ENCODE measurements at places on chromosomes 12 and 14.

DNA sequence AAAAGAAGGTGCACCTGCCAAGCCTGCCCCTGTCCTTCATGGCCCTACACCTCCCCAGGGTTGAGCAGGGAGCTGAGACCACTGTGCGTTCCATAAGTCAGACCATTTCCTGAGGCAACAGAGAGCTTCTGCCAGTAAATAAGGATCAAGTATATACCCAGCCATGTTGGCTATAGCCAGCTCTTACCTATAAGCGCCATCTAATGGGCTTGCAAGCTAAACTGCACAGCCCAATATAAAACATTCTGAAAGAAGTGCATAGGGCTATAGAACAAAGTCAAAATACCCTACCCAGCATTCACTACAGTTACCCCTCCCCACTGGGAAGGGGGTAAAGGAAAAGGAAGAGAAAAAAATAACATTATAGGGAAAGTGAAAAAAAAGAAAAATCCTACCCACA is 59.3 kb upstream of the SCAF11 start:
- DNase-seq, result no peak

GRCh38 chr12:92718483-92718990 is 15.7 kb downstream of the PLEKHG7 start:
- no peak for DNase-seq

GRCh38 chr14:73663548-73664212 is 18.9 kb downstream of the DNAL1 start:
- no peak for DNase-seq

DNA sequence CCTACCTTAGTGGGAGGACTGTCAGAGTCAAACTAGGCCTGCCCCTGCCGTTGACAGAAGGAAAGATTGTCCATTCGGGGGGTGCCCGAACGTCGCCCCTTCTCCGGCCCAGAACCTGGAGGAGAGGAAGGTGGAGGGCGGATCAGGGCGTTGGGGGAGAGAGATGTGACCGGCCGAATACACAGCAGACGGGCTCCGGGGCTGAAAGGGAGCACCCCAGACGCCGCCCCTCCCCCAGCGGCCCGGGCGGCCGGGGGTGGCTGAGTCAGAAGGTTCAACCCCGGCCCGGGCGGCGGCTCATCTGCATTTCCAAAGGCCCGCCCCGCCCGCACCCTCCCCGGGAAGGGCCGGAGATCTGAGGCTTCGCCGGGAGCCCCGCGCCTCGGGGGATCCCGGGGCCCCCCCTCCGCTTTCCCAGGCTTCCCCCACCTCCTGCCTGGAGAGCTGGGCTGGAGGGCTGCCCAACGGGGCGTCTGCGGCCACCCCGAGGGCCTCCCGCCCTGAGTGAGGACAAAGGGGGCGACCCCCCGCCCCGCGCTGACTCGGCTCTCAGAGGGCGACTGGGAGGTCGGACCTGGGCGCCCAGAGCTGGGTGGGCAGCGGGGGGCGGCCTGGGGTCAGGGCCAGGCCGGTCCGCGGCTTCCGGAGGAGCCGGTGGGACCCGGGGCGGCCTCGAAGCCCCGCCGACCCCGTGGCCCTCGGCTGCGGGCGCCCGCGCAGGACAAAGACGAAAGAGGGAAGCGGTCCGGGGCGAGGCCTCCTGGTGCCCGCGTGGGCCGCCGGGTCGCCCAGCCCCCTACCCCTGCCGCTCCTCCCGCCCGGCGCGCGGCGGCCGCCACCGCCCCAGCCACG is 3.7 kb upstream of the SETD1B start:
- peak; percentile 76 for DNase-seq

DNA sequence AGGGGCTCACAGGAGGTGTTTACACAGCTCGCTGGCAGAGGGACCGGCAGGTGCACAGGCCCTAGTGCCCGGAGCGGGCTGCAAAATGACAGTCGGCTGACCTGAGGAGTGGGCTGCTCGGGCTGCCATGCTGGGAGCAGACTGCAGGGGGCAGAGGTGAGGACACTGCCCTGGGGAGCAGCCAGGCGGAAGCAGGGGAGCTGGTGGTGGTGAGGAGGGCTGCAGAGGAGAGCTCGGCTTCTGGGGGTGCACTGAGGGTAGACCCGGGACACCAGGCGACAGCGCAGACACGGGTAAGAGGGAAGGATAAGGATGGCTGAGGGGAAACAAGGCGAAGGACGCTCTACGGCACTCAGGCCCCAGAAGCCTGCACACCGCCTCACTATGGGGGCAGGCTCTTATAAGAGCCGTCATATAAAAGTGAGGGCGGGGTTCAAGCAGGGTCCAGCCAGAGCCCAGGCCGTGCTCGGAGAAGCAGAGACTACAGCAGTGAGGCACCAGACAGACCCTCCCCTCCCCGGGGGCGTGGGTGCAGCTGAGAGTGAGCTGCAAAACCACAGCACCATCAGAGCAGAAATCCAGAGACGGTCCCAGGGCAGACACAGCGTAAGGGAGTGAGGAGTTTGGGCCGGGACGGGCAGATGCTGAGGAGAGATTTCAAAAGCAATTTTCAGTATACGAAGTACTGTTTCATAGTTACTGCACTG is 62.5 kb downstream of the CCDC88C start:
- peak; percentile 46 for DNase-seq

DNA sequence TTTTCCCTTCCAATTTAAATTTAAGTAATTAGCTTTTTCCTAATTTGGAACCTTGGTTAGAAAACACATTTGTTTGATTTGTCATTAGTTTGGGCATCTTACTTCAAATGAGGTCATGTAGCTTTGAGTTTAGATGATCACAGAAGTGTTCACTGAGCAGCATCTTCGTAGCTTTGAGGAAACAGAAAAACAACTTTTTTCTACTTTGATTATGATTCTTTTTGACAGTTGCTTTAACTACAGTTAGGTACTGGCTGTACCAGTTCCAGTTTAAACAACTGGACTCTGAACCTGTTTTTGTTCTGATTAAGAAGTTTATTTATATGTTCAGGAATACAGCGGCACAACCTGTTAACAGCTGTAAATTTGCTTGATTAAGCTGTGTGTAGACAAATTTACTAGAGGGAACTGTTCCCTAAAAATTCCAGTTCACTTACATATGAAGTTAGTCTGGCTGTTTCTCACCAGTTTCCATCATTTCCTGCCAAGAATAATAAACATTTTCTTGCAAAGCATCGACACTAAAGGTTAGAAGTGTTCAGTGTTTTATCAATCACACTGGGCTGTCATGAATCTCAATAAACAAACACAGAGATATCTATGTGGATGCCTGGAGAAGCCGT is 191.9 kb downstream of the RAD51B start:
- no peak for DNase-seq

DNA sequence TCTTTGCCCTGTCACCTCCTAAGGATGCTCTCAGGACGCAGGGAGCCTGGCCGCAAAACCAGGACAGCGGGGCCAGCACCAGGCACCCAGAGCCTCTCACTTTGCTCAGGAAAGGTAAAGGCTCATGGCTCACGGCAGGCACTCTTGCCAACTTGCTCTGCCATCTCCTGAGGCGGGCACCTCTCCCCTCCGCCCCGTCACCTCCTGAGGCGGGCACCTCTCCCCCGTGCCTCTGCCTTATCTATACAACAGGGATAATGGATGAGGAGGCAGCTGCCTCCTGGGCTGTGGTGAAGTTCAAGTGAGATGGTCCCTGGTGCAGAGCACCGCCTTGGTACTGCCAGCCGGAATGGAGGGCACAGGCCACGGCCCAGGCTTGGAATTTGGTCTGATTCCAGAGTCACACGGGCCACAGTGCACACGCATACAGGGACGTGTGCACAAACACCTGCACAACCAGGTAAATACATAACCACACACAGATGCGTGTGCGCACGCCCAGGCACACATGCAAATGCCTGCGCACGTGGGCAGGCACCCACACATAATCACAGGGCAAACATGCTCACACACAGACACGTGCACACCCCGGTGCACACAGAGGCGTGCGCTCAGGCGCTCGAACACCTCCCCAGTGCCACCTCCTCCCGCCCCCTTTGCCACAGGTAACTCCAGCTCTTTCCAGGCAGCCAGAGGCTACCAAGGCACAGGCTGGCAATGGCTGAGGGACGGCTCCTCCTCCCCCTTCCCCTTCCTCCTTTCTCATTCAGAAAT is 11.6 kb downstream of the DEGS2 start:
- no peak for DNase-seq

DNA sequence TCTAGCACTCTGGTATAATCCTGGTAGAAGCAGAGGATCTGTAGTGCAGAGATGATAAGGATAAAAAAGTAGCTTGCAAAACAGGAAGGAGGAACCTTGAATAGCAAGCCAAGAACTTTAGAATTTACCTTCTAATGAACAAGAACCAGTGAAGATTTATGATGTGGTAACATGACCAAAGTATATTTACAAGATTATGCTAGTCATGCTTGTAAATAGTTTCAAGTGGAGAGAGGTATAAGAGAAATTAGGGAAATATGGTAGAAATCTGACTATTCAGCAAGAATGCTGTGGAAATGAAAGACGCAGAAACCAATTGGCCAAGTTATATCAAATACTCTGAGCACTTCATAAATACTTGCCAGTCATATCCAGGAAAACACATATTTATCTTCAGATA is 47.8 kb downstream of the ERGIC2 start:
- no peak for DNase-seq

DNA sequence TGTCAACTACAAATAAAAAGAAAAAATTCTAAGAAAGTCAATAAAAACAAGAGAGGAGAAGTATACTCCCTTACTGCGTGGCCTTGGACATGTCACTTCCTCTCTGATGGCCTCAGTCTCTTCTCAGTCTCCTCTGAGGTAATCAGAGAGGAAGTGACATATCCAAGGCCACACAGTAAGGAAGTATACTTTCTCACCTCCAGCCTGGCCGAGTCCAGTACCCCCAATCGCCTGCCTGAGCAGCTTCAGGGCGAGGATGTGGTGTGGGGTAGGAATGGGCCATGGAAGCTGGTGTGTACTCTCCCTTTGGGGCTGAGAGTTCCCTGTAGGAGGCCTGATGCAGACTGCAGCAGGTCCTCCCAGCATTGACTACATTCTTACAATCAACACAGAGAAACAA is 15.8 kb downstream of the VDR start:
- DNase-seq, result no peak

- no peak for DNase-seq
Measured at GRCh38 chr12:123546281-123546680, 12.8 kb upstream of the RILPL1 start.

DNA sequence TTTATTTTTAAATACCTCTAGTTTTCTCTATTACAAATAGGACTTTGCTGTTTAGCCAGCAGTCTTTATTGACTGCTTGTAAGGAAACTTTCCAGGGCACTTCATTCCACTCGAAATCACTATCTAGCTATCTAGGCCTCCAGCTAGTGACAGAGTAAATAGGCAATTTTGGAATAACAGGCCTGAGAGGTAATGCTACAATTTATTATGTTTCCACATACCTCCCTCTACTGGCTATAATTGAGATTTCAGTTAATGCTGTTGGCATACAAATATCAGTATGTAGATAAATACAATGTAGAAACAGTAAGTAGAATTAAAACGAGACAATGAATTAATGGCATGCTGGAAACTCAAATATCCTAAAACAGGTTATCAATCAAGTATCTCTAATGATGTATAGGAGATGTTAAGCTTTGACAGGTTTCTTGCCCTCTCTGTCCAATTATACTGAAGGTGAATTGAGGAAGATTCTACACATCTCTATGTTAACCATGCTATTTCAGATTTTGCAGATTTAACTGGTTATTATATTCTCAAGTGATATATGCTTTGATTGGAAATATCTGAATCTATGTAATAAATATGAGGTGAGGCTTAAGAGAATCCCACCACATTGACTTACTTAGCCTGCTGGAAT is 7.2 kb downstream of the DTD2 start:
- DNase-seq, result no peak

GRCh38 chr14:43003845-43004244 is 1397.2 kb downstream of the LRFN5 start:
- no peak for DNase-seq

- DNase-seq, result no peak
Measured at GRCh38 chr12:52197371-52198231, 5.8 kb upstream of the KRT80 start.

- no peak for DNase-seq
Measured at GRCh38 chr12:116588390-116589028, 29.3 kb downstream of the MAP1LC3B2 start.

DNA sequence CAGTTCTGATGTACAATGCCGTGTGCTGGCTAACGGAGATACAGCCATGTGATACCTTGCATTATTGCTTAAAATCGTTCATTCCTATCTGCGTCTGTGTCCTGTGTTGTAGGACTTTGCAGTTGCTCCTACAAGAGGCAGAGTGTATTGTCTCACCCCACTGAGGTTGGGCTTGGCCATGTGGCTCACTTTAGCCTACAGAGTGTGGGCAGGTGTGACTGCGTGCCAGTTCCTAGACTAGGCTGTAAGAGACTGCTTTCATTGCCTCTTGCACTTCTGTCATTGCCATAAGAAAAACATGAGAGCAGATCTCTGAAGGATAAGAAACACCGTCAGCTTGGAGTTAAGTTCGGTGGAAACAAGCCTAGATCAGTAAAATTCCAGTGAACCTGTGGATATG is 197.7 kb upstream of the CRY1 start:
- no peak for DNase-seq

- no peak for DNase-seq
Measured at GRCh38 chr14:19873178-19873577, 1.8 kb upstream of the OR4K2 start.

DNA sequence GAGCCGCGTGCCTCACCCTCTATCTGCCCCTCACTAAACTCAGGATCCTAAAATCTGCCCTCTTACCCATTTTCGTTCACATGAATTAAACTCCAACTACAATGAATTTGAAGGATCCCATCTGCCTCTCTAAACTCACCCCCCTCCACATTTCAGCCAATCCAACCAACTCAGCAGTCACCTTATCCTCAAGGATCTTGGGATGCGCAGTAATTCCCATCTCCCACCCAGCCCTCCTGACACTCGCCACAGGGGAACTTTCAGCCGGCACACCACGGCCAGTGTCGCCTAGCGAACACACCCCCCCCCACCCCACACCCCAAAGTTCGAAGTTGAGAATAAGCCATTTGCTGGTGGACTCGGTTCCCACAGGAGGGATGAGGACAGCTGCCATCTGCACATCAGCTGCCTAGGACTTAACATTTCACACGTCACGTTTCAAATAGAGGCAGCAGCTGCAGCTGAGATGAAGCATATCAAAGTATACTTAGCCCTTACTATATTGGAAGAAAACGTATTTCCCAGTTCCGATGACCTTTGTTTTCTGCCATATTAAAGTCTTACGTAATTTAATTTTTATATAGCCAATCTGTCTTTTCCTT is 8.7 kb upstream of the SELPLG start:
- no peak for DNase-seq

GRCh38 chr14:65329911-65330310 is 82.6 kb upstream of the FUT8 start:
- no peak for DNase-seq

GRCh38 chr12:20436316-20436715 is 68.0 kb downstream of the PDE3A start:
- DNase-seq, result no peak

- peak; percentile 88 for DNase-seq
Measured at GRCh38 chr12:123670882-123671728, at the start of gene TCTN2. Gene TCTN2 (plus strand): TSS chr12:123671113. CDS start chr12:123671241, 128 bp downstream.

GRCh38 chr14:72743626-72744025 is 150.3 kb downstream of the DPF3 start:
- DNase-seq, result no peak

DNA sequence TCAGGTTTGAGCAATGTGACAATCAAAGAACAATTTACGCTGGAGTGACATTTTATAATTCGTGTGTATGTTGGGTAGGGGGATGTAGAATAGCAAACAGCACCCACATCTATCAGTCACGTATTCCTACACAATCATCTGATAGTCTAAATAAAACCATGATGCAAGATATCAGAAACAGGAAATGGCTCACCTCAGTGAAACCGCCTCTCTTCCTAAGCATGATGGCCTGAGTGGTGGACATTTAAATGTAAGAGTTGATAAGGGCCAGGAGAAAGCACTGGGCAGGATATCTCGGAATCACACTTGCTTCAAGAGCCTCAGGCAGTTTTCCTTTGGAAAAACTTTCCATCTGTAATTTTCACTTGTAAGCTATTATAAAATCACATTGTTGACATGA is 128.2 kb downstream of the GRIP1 start:
- DNase-seq, result no peak
